Activated CD4-positive, alpha-beta T cell treated with anti-CD3 and anti-CD28 coated beads, Interleukin-2, amount 50 U/mL, for 24 hours (primary cell): ENCODE measurements at places on chromosomes 11 and 22.

- no peak for DNase-seq
These were observed 4.2 kb upstream of the TFIP11 start for GRCh38 chr22:26516503-26516902.

- no peak for DNase-seq
These were observed 218.7 kb downstream of the DCDC1 start for GRCh38 chr11:31150841-31151240.

DNA sequence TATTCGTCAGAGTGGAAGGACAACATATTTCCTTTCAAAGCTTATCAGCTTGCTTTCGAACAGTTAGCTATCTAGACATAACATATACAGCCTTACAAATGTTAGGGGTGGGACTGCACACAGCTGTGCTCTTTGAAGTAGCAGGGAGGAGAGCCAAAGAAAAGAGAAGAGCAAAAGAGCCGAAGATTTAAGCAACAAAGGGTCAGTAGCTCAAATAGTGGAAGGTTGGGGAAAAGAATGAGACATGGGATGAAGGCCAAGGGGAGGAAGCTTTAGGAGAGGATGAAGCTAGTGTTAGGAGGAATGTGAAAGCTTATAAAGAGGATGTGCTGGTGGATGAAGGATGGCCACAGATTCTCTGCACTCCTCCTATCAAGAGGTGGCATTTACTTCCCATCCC, 31.8 kb upstream of the IGSF22 start:
- DNase-seq = no peak

GRCh38 chr11:67120881-67121710, 2.0 kb downstream of the KDM2A start:
- no peak for DNase-seq

GRCh38 chr22:44697423-44698141, 4.4 kb upstream of the PRR5 start:
- peak; percentile 73 for DNase-seq

DNA sequence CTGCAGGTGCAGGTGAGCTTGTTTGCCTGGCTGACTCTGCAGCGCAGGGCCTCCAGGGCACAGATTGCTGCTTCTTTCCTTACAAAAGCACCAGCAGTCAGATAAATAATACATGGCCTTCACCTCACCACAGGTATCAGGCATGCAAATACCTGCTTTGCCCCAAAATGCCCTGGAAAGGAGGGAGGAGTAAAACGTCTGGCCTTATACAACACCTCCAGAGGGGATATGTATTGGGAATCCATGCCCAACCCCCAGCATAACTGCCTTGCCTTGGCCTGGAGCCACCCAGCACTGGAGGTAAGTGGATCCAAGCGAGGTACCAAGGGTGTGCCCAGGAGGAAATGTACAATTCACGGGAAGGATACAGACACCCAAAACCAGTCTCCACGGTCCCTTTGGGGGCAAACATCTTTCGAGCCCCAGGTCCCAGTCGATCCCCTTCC, 860 bp downstream of the TMEM184B start:
- no peak for DNase-seq

DNA sequence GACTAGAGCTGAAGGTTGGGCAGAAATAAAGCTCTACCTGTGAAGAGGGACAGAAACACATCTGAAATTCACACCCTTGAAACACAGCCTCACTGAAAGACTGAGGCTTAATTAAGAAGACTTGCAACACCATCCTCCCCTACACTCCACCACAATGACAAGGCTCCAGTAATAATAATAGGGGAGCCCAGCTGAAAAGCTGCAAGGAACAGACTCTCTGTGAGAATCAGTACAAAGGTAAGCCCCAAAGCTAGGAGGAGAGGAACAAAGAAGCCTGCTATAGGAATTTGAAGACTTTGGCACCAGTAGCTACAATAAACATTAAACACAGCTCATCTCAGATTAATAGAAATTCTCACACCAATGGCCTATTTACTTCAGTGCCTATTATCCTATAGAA, 176.9 kb downstream of the FAT3 start:
- no peak for DNase-seq

GRCh38 chr11:1208394-1209261, 14.2 kb upstream of the MUC5B start:
- DNase-seq = no peak

DNA sequence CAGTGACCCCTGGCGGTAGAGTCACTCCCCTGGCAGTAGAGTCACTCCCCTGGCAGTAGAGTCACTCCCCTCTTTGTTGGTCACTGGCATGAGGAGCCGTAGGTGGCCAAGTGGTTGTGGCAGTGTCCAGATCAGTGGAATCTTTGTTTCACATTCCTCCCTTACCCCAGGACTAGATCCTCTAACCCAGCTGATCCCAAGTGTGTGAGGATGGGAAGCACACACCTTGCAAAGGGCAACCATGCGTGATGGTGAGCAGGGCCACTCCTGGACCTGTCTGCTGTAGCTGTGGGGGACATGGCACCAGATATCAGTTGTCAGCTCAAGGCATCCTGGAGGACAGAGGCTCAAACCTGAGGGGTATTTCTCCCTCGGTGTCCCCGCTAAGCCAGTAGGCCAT, 37.8 kb downstream of the OSBP2 start:
- DNase-seq = no peak

GRCh38 chr11:57196596-57196995, 14.8 kb downstream of the LRRC55 start:
- DNase-seq = no peak

- no peak for DNase-seq
These were observed 4.8 kb upstream of the FXYD6 start for GRCh38 chr11:117881217-117881616.

- DNase-seq = no peak
These were observed 8.0 kb downstream of the GNG3 start for GRCh38 chr11:62715150-62716130.

- no peak for DNase-seq
These were observed 33.9 kb downstream of the MARK2 start for GRCh38 chr11:63872800-63873197.

DNA sequence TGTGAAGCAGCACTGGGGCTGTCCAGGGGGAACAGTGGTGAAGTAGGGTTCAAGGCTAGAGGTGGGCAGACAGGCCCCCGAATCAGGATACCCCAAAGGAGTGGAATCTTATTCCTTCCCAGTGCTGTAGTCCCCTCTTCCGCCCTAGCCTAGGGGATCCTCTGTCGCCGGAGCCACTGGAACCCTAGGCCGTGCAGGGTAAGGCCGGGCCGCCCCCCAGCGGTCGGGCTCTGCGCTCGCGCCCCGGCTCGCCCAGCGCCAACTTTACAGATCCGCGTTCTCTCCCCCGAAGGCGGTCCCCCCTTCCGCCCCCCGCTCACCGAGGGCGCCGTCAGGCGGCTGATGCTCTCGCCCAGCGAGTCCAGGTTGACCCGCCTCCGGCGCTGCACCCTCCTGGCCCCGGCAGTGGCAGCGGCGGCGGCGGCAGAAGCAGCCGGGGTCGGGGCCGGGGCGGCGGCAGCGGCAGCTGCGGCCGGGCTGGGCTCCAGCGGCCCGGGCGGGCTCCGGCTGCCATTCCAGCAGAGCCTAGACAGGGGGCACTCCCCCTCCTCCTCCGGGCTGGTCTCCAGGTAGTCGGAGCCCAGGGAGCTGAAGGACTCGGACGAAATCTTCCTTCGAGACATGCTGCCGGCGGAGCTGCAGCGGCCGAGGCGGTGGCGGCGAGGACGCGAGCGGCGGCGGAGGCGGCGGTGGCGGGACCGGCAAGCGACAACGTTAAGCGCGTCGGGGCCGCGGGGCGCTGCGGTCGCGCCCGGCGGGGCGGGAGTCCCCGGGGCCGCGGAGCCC, 650 bp downstream of the GUCY1A2 start:
- no peak for DNase-seq

GRCh38 chr11:84855508-84856245, 771.5 kb downstream of the DLG2 start:
- DNase-seq = no peak

GRCh38 chr11:66850235-66850587, 6.7 kb upstream of the LRFN4 start:
- DNase-seq = no peak

GRCh38 chr22:23110922-23111527, 30.8 kb downstream of the RSPH14 start:
- no peak for DNase-seq

DNA sequence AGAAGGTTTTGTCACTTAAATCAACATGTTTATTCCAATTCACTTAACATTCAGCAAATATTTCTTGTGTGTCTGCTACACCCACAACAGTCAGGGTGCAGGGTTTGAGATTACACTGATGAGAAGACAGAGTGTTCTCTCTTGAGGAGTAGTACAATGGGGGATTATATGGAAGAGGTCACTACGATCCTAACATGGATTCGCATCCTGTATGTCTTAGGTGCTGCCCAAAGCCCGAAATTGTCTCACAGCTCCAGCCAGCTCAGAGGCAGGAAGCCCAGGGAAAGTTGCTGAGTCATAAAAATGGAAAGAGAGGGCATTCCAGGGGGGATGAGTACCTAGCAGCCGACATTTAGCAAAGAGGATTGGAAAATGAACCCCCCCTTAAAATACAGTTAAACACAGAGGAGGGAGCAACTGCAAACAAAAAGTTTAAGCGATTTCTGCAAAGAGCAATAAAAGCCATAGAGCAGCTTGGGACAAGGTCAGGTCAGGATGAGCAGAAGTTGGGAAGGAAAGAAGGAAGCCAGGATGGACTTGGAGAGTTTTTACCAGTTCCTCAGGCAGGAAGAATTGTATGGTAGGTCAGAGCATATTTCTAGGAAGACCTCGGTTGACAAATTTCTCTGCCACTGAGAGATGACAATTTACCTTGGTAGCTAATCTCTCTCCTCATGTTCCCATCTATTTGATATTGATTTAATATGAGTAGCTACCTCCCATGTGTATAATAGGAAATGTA, 49.5 kb downstream of the IGLL5 start:
- no peak for DNase-seq

- DNase-seq = no peak
These were observed 4.4 kb downstream of the CTSD start for GRCh38 chr11:1759151-1759850.

GRCh38 chr22:38383417-38383816, 66.2 kb upstream of the CSNK1E start:
- no peak for DNase-seq

GRCh38 chr11:721247-721740, 15.3 kb downstream of the EPS8L2 start:
- DNase-seq = no peak

DNA sequence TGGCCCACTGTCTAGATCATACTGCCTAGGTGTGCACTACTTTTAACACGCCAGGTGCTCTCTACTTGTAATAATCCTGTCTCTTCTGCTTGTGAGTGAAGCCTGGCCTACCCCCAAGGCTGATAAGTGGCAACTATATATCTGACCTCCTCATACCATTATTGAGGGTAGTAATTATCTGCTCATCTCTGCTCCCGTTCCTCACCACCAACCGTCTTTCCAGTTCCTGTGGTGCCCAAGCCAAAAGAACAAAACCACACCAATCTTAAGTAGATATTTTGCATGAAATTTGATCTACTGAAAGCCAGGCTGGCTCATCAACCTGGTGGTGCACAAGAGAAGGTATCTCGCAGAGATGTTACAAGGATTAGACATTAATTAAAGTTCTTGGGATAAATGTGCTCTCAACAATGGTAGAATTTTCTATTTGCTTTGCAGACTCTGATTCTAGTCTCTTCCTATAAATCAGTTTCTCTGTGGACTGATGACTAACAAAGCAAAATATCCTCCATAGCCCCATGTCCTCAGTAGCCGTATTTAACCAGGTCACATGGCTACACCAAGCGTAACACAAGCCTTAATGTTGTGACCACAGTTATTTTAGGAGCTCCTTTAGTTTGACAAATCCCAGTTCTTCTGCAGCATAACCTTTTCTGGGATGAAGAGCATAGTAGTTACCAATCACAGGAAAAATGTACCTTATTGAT, 267.2 kb downstream of the NTM start:
- no peak for DNase-seq

GRCh38 chr22:46911346-46911745, 148.9 kb downstream of the TBC1D22A start:
- no peak for DNase-seq

DNA sequence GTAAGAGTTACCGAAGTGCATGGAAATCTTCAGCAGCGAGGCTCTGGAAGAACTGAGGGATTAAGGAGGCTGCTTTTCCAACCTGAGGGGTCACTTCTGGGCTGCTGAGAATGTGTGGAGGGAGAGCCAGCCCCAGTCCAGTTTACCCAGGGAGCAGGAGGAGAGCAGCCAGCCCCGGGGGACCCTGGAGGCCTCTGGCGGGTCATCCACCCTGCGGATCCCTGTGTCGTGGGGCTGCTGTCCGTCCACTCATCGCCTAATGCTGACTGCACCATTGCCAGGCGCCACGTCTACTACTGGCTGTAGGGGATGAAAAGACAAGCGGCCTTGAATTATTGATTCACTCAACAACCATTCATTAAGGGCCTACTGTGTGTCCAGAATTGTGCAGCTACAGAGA, 228.7 kb upstream of the TBCEL start:
- no peak for DNase-seq

DNA sequence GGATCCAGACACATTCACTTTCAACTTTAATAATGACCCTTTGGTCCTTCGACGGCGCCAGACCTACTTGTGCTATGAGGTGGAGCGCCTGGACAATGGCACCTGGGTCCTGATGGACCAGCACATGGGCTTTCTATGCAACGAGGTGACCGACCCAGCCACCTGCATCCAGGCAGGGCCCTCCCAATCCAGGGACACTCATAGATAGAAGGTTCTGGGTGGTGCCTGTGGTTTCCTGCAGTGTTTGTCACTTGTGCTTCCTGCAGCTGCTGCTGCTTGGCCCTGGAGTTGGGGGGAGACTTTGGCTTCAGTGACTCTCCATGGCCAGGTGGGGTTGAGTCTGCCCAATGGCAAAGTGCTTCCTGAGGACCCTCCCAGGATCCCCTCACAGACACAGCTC, 7.3 kb downstream of the APOBEC3B start:
- DNase-seq = no peak

DNA sequence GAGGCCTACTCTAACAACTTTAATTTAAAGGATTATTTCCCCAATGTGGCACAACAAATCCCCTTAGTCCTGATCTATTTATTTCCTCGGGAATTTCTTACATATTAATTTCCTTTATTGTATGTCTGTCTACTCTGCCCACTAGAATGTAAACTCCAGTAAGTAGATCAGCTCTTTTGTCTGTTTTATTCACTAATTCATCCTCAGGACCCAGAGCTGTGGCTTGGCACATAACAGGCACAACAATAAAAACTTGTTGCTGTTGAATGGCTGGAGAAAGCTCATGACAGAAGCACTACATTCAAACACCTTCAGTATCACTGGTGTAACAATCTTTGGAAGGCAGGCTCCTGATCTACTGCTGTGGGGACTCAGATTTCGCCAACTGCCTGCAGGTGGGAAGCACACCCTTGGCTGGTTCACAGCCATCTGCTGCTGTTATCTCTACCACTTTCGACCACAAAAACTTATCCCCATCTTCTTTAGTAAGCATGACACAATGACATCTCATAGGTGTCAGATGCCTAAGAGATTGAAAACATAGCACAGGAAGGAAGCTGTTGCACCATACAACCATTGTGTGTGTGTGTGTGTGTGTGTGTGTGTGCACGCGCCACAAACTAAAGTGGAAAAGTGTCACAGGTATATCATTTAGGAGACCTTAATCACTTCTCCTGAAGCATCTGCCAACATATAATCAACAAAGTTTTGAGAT, 11.9 kb downstream of the HIRA start:
- DNase-seq = no peak
